Stimulated activated CD8-positive, alpha-beta memory T cell treated with anti-CD3 and anti-CD28 coated beads, Interleukin-7, amount 100 ng/mL, for 48 hours (primary cell): ENCODE measurements at places on chromosomes 12 and 14.

- no peak for DNase-seq
Measured at GRCh38 chr14:61381553-61381952, 60.2 kb downstream of the PRKCH start.

DNA sequence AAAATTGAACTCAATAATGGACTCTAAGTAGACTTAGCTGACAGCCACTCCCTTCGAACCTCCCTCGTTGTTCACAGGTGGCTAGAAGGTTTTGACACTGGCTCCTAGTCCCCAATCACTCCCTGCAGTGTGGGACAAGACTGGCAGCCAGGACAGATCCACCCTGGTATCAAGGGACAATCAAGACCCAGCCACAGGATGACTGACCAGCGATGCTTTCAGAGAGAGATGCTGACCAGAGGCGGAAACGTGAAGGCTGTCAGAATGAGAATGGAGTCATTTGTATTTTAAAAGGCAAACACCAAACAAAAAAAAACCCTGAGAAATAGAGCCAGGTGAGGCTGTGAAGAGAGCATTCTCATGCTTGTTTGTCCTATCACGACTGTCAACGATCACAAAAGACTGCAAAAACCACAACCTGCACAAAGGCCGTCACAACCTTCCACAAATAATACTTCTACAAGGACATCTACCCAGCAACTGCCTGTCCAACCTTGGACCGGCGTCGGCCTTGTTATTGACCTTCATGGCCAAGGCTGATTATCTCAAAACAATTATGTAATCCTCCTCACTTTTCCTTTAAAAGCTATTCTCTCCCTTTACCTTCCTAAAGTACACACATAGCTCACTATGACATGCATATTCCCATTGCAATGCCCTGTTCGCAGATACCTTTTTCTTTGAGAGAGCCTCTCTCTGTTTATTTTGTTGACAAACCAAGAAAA is 13.2 kb downstream of the EIF5 start:
- DNase-seq, result no peak

DNA sequence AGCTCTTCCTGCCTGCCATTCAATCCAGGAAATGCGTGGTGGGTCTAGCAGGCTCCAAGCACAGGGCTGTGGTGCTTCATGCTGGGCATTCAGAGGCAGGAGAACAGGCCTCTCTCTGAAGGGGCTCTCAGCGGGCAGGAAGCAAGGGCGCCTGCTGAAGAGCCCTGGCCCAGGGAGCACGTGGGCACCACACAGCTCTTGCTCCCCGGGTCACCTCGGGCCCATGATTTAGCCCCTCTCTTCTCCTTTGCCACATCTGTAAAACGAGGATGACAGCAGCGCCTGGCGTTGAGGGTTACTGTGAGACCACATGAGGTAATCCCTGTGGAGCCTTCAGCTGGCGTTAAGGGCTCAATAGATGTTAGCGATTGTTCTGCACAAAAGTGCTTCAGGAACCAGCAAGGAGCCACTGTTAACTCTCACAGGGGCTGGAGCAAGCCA is 37.6 kb upstream of the SPTLC2 start:
- DNase-seq, result no peak

DNA sequence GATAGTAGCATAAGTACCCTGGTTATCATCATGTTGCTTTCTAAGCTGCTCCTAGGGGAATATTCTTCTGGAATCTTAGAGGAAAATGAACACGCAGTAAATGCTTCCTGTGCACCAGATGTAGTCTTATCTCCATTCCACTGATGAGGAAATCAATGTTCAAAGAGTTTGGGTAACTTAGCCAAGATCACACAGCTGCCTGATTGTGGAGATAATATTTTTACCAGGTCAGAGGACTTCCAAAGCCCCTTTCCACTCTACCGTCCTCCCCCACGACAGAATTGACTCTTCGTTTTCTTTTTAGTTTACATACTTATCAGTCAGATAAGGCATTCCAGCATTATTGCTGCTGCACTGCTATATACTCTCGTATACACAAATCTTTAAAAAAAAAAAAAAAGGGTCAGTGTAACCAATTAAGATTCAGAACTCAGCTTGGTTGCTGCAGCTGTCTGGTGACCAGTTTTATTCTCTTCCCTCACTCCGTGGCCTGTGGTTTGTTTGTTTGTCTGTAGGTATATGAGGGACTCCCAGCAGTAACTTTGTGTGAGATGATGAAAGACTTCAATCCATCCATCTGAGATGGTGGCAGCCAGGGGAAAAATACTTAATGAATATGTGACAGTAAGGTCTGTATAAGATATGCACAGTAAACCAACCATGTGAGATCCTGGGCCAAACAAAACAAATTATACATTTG is 110.5 kb downstream of the TGFB3 start:
- DNase-seq, result no peak

GRCh38 chr12:52980096-52980649 is 26.1 kb upstream of the EIF4B start:
- no peak for DNase-seq

DNA sequence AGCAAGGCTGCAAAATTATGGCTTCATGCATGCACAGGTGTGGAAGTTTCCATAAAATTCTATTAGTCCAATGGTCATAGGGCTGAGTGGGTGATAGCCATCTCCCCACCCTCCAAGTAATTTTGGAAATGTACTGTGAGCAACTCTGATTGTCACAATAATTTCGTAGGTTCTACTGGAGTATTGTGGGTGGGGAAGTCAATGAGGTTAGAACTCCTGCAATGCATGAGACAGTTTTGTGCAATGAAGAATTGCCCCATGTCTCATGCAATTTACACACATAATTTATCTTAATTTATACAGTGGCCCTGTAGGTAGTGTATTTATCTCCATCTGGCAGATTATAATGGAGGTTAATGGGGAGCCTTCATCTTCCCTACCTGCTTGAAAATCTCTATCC is 20.5 kb downstream of the IFNG start:
- no peak for DNase-seq

DNA sequence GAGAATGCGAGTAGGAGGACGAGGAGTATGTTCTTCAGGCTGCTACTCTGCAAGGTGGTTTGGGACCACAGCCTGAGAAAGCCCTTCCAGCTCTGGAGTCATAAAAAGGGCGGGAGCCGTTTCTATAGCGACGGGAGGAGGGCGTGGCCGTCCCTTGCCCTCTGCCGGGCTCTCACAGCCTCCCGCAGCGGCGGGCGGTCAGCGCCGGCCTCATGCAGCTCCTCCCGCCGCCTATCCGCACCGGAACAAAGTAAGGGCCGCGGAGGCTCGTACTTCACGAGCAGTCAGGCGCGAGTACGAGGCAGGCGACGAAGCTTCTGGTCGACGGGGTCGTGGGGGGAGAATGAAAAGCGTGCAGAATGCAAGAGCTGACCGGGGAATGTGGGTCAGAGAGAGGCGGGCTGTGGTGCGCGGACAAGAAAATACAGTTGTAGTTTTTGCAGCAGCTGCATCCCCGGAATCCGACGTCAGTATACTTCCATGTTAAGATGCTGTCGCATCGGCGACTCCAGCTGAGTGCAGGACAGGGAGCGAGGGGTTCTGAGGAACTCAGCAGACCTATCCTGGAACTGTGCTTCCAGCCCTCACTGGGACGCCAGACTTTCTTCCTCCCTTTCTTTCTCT is at the start of gene DYRK4:
Gene DYRK4 (plus strand): TSS at position 175 of the 624 bp plus-strand sequence. CDS start 38 bp downstream, at position 213.
- DNase-seq, result no peak

GRCh38 chr12:132419631-132420246 is 70.2 kb upstream of the FBRSL1 start:
- DNase-seq, result no peak

DNA sequence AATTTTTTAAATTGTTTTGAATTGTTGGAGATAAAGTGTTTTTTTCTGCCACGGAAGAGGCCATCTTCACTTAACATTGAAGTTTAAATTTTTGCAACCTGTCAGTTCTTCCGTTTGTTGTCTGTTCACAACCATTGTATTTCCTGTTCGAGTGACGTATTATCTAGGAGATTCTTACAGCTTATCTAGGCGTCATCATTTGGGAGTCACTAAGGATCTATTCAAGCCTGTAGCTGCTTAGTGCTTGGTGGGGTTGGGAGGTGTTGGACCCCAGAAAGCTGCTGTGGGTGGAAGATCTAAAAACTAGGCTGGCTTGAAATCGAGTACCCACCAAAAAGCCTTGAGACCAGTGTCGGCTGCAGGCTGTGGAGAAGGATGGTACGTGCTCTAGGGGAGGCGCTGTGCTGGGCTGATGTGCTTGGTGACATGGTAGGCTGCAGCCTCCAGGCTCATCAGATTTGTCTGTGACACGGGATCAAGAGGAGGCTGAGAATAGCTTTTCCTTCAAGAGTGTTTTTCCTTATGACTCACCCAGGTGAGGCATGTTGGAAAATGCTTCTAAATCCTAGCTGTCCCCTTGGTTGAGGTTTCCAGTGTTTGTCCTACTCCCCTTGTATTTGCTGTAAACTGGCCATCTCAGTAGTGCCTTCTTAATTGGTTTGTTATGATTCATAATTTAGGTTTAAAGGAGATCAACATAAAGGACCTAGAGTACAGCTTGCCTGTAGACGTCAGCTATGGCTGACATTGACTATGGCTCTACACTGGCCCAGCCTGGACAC is 57.8 kb downstream of the ATG14 start:
- no peak for DNase-seq

DNA sequence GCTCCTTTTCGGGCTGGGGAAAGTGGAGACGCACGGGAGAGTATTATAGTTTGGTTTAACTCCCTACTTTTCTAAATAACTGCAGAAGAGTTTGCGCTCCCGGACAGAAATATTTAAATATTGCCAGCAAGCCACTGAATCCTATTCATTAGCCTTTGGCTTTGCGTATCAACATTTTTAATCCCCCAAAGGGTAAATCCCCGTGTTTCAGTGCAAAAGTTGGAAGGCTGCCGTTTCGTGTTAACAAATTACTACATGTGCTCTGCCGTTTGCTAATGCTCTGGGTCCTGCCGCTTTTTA is 372 bp upstream of the DPF3 start:
- no peak for DNase-seq
